ENCODE measurements at places on chromosomes 1 and 21.

DNA sequence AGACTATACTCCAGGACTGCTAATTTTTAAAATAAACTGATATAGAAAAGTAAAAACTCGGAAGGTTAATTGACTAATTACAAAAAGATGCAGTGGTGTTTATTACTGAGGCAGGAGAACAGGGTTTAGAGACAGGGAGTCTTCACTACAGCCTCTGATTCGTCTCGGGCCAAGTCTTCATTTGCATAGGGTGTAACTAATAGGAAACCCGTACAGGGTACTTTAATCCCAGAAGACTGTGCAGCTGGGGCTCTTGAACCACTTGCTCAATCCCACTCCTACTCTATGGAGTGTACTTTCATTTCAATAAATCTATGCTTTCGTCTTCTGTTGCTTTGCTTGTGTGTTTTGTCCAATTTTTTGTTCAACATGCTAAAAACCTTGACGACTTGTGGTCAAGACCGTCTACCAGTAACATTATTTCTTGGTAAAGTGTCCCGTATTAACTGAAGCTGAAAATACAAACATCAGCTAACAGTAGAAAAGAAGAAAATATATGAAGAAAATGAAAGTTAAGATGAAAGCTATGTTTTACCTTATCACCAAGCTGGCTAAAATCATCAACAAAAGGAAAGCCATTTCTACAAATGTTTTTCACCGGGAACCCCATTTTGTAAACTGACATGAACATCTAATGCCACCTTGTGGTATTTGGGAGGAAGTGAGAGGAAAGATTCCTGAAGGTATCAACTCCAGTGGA is 8.0 kb downstream of the SDHB start:
- DNase-seq: peak; percentile 45

DNA sequence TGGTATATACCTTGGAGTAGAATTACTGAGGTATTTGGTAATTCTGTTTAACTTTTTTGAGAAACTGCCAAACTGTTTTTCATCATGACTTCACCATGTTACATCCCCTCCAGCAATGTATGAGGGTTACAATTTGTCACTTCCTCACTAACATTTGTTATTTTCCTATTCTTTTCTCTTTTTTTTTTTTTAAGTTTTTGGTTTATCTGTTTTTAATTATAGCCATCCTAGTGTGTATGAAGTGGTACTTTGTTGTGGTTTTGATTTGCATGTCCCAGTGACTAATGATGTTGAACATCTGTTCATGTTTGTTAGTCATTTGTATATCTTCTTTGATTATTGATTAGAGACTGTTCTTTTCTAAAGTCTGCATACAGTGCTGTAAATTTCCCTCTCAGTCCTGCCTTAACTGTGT is 147.3 kb downstream of the HS2ST1 start:
- DNase-seq: no peak

- DNase-seq: no peak
Measured at GRCh38 chr1:19166066-19166465, 44.0 kb downstream of the UBR4 start.

DNA sequence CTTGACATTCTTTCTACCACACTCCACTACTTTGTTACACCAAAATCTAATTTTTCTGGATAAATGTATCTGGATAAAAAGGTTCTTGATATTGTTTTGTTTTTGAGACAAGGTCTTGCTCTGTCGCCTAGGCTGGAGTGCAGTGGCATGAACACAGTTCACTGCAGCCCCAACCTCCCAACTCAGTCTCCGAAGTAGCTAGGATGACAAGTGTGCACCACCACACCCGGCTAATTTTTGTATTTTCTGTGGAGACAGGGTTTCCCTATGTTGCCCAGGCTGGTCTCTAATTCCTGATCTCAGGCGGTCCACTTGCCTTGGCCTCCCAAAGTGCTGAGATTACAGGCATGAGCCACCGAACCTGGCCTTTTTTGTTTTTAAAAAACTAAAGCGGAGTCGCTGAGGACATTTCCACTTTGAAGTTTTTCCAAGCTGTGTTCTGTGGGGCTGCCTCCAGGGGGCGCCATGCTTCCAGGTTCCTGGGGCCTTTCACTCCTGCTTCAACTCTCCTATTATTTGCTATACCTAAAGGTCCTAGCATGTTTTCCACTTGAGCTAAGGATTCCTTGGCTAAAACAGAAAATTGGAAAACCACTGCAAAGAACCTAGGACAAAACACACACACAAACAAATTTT is 14.1 kb upstream of the NCMAP start:
- no peak for DNase-seq

GRCh38 chr1:22491995-22492715 is 40.5 kb downstream of the ZBTB40 start:
- no peak for DNase-seq

DNA sequence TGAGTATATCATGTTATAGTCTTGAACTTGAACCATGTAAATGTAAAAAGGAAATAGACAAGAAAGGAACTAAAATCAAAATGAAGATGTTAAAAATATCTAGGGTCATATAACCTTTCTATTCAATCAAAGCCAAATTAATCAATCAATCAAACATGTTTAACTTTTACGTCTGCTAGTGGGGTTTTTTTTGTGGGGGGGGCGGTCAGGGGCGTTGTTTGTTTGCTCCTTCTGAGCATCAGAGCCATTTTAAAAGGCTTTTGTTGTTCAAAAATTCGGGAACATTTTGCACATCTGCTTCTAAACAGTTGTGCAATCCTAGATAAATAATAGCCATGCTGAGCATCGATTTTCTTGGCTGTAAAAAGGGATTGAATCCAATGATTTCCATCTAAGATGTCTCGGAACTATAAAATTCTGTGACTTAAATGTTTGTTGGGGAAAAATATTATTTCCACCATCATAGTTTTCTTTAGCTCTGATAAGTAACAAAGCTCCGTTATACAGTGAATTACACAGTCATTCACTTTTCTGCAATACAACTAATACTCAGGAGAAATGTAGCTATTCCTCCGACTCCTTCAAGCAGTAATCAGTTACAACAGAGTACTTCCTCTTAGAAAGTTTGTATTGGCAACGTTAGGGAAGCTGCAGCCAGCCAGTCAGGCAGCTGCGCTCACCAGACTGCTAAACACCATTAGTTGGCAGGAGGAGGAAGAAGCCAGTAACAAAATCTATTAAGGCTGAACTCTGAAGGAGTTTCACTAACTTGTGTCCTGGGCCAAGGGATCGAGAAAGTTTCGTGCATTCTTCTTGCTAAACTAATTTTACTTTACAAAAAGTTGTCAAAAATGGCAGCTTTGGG is 2.2 kb downstream of the SPATA6 start:
- peak; percentile 75 for DNase-seq

- peak; percentile 68 for DNase-seq
Measured at GRCh38 chr1:35847935-35848565, 35.0 kb upstream of the AGO1 start.

GRCh38 chr1:1001057-1001783 is 1.3 kb upstream of the HES4 start:
- DNase-seq: no peak

- DNase-seq: no peak
Measured at GRCh38 chr1:19357299-19357986, 45.3 kb downstream of the SLC66A1 start.

DNA sequence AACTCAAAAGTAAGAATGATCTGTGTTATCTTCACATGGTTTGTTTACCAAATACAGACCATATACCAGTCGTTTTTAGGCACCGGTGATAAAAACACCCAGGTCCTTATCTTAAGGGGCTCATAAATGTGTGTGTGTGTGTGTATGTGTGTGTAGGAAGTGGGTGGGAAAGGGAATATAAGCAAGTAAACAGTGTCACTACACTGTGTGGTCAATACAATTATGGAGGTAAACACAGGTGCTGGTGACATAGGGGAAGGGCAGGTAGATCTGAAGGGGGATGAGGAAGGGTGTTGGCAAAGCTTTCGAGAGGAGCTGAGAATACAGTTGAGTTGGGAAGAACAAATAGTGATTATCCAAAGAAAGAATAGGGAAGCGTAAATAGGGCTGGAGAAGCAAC is 19.1 kb upstream of the MRPS6 start:
- DNase-seq: no peak

GRCh38 chr1:3518256-3518655 is 63.8 kb downstream of the ARHGEF16 start:
- no peak for DNase-seq

- no peak for DNase-seq
Measured at GRCh38 chr1:238061967-238062613, 171.4 kb upstream of the ZP4 start.

DNA sequence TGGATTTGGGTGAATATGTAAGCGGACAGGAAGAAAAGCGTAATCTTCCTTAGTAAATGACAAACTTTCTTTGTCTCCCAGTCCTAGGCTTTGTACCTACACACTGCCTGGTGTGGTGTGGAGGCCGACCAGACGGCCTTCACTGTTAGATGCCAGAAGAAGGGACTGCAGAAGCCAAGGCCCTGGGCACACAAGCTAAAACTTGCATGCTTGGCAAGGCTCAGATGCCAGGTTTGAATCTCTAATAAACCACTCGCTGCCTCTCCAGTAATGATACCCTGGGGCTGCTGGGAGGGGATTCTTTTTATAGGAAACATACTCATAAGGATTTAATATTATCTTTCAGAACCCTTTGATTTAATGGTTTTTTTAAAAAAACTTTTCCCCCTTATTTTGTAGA is 263.8 kb downstream of the PTPRC start:
- DNase-seq: no peak

- peak; percentile 41 for DNase-seq
Measured at GRCh38 chr1:157407917-157408525, 144.3 kb downstream of the FCRL5 start.

DNA sequence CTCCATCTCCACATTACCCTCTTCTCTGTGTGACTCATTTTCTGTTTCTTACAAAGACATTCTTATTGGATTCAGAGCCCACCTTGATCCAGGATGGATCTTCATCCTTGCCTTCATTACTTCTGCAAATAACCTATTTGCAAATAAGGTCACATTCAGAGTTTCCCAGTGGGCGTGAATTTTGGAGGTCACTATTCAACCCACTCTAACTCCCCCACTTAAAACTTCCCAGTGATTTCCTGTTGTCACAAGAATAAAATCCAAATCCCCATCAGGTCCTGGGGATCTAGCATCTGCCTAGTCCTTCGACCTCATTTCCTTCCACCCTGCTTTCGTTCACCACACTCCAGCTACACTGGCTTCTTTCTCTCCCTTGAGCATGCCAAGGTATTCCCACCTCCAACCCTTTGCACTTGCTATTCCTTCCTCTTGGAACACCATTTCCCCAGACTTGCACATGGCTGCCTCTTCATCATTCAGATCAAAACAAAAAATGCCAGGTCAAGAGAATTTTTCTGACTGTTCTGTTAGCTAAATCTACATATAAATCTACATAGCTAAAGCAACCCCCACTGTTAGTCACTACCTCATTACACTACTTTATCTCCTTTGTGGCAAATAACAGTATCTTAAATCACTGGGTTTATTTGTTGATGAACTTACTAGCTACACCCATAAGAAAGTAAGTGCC is 187.2 kb downstream of the TOMM20 start:
- DNase-seq: no peak

DNA sequence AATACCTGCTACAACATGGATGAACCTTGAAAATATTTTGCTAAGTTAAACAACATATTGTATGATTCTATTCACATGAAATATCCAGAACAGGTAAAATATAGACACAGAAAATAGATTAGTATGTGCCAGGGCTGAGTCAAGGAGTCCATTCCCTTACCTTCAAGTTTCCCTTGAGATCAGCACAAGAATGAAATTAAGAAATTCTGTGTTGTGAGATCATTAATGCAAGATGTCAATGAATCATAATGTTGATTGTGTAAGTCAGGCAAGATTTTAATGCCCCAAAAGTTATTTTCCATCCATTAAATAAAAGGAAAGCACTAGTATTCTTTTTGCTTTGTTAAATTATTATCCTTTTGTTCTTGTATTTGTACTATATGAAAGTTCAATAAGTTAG is 139.4 kb downstream of the MRPL39 start:
- DNase-seq: peak; percentile 48

DNA sequence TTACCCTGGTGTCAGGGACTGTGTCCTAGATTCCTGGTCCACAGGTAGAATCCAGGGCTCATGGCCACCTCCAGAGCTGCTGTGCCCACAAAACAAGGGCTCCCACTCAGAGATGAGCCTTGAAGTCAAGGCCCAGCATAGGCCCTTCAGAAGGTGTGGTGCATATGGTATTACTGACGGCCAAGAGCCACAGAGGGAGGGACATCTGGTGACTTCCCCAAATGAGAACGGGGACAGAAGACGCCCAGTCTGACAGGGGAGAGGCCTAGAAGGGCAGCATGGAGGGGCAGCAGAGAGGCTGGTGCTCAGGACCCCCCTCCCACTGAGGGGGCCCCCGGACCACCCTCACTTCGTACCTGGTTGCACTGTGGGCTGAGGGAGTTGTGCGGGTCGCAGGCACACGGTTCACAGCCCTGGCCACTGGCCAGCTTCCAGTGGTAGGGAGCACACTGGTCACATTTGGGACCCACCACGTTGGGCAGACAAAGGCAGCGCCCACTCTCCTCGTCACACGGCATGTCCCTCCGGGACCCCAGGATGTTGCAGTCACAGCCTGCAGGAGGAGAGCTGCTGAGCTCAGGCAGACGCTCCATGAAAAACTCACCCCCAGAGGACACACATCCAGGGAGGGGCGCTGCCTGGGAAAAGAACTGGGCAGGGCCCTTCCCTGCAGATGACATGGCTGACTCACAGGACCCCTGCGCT is 25.0 kb downstream of the LAMB3 start:
- peak; percentile 59 for DNase-seq

- no peak for DNase-seq
Measured at GRCh38 chr1:117821382-117821755, 108.1 kb downstream of the GDAP2 start.

- DNase-seq: no peak
Measured at GRCh38 chr21:34343347-34343746, 20.5 kb upstream of the KCNE2 start.

DNA sequence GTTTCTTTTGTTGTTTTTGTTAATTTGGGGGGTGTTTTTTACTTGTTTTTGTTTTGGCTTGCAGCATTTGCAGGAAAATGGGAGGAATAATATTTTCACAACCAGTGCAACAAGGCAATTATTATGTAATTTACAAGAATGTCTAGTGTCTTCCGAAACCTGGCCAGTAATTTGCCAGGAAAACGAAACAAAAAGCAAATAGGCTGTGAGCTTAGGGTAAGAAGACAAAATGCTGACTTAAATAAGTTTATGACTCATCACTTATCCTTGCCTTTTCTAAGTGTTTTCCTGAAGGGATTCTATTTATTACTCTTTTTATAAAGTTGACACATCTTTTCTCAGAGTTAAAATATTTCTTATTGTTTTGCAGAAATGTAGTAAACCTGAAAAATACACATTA is 49.8 kb downstream of the KCNT2 start:
- DNase-seq: no peak

GRCh38 chr1:206575165-206575893 is 36.9 kb downstream of the EIF2D start:
- DNase-seq: peak; percentile 94

- DNase-seq: no peak
Measured at GRCh38 chr1:41528106-41528505, 43.6 kb upstream of the EDN2 start.

All from CD14-positive monocyte (primary cell).